ENCODE measurements at places on chromosomes 4 and X.

- DNase-seq, result no peak
These were observed 127.1 kb upstream of the PCDH18 start for GRCh38 chr4:137659431-137659830.

DNA sequence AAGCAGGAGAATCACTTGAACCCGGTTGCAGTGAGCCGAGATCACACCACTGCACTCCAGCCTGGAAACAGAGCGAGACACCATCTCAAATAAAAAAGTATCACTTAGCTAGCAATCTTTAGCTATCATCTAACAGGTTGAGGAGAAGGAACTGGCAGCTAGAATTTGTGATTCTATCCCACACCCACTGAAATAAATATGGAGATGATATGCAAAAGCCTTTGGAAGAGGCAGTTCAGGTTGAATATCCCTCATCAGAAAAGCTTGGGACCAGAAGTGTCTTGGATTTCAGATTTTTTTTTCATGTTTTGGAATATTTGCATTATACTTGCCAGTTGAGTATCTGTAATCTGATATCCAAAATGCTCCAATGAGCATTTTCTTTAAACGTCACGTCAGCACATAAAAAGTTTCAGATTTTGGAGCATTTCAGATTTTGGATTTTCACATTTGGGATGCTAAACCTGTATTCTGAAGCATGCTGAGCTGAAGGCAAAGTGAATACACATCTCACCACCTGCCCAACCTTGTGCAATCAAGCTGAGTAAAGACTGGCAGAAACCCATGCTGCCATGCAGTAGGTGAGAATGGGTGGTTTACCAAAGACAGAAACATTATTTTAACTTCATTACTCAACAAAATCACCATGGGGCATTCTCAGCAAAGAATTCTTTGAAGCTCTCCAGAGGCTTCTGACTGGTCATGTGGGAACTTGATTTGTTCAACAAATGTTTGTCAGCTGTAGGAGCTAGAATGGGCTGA, 159.3 kb downstream of the SH3KBP1 start:
- DNase-seq, result no peak

DNA sequence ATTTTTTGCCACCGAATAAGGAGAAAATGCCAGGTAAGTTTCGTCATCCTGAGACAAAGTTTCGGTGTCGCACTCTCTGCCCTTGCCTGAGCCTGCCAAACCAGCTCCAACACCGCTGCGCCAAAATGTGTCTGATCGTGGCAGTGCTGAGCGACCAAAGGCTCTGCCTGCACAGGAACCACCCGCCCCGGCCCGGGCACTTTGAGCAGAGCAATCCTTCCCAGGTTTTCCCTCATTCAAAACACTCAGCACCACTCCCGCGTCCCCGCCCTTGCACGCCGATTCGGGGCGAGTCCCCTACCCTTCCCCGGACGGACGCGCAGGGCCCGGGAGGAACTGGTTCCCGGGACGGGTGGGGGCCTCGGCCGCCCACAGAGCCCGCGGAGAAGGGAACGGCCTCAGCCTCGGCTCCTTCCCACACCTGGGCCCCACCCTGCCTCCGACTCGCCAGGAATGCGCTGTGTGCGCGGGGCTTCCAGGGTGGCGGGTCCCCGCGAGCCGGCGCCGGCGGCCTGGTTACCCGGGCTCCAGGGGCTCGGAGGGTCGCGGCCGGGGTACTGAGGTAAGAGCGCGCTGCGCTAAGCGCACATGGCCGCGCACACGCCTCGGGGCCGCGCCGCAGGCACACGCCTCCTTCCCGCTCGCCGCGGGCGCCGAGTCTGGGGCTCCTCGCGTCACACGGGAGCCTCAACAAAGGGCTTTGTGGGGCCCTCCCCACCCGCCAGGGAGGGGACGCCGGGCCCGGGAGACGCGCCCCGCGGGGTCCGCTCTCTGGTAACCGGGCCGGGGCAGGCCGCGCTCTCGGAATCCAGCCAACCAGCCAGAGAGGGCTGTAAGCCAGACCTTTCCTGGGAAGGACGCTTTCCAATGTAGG, at the start of gene C4orf36:
Gene C4orf36 (minus strand): TSS at position 661 of the 874 bp plus-strand sequence. CDS start 902 bp downstream, outside the sequence.
- DNase-seq, result peak; percentile 50

DNA sequence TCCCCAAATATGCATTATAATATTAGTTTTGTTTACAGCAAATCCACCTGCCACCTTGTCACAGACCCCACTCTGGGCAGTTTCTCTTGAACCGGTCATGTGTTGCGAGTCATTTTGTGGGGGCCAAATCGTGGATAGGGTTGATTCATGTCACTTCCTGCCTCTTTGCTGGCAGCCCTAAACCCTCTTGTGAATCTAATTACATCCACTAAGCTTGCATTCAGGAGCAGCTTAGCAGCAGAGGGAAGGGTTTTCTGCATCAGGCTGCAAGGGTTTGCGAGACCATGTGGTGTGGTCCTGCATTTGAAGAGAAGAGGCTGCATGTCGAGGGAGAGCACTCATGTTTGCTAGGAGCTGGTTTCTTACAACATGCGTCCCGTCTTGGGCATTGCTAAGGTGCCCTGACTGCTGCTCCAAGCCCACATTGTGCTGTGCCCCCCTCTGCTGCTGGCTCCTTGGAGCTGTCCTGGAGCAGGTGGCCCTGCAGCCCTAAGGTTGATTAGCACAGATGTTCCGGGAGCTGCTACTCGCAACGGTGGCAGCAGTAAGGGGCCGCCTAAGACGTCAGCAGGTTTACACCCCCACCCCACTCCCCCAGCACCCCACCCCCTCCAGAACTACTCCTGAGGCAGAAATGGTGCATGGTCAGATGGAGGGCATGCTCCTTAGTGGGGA, 88.9 kb upstream of the CLDN34 start:
- no peak for DNase-seq

DNA sequence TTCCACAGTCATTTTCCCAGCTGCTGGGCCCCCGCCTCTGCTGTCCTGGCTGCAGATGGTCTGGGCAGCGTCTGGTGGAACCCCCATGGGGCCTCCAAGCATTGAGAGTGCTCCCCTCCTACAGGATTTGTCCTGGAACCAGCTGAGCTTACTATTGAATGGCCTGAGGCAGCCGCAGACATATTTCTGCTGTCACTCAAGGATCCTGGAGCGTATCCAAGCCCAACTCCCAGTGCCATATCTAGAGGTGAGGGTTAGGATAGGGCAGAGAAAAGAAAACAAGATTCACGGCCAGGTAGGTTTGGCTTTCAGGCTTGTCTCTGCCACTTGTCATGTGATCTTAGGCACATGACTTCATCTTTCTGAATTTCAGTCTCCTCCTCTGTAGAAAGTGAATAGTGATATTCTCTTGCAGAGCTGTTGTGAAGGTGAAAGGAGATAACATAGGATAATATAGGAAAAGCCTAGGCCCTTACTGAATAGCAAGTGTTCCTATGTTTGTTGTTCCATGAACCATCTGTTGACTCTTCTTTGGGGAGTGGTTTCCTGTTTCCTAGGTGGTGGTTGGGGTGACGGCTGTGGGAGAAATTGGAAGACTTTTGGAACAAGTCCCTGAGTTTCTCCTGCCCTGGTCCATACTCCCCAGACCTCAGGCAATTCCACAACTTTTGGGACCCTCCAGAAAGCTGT, 52.3 kb downstream of the SEPSECS start:
- DNase-seq, result no peak

DNA sequence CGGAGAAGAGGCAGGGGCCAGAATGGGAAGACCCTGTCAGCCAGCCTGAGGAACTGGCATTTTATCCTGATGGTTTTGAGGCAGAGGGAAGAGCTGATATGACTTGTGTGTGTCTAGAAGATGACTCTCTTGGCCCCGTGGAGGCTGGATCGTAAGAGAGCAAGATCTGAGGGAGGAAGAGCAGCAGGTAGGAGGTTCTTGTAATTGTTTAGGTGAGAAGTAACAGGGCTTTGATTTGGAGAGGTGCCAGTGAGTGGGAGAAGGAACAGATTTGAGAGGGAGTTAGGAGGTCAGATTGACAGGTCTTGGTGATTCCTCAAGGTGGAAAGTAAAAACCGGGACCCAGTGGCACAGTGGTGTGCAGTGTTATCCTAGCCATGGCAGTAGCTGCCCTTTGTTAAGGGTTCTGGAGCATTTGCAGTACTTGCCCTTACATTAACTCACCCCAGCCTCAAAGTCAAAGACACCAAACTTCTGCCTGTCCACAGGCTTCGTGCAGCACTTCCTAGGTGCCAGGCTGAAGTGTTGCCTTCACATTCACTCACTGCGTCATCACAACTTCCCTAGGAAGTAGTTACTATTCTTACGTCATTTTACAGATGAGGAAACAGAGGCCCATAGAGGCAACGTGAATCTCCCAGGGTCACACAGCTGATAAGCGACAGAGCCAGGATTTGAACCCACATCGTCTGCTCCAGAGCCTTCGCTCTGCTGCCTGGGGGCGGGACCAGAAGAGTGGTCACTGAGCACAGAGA, 23.7 kb downstream of the RTL5 start:
- DNase-seq, result peak; percentile 71

- peak; percentile 78 for DNase-seq
These were observed 392.8 kb upstream of the NR3C2 start for GRCh38 chr4:148834804-148835631.

DNA sequence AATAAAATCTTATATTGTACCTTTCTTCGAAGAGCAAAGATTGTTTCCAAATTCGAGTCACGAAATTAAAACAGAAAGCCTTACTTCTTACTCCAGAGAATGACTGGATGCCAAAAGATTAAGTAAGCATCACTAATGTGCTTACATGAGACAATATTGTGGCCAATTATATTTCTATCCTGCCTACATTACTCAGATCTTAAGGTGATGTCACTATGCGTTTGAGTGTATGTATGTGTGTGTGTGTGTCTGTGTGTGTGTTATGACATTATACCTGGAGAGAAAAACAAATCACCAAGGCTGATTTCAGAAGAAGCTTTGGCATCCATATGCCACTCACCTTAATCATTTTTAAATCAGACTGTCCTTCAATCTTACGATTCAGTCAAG, 556.3 kb downstream of the PPARGC1A start:
- peak; percentile 68 for DNase-seq

DNA sequence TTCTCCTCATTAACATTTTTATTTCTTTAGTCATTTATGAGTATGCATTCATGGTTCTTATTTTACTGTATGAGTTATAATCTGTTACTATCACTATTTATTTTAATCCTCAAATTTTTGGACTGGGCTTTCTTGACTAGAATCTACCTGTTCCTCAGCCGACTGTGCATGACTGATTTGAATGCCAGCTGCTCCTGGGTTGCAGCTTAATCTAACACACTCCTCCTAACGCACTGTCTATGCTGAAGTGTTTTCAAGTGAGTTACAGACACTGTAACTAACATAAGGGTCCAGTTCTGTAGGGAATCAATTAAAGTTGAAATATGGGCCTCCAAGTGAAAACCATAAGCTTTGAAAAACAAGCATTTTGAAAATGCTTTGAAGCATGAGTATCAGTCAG, 137.4 kb upstream of the ARSJ start:
- DNase-seq, result no peak

DNA sequence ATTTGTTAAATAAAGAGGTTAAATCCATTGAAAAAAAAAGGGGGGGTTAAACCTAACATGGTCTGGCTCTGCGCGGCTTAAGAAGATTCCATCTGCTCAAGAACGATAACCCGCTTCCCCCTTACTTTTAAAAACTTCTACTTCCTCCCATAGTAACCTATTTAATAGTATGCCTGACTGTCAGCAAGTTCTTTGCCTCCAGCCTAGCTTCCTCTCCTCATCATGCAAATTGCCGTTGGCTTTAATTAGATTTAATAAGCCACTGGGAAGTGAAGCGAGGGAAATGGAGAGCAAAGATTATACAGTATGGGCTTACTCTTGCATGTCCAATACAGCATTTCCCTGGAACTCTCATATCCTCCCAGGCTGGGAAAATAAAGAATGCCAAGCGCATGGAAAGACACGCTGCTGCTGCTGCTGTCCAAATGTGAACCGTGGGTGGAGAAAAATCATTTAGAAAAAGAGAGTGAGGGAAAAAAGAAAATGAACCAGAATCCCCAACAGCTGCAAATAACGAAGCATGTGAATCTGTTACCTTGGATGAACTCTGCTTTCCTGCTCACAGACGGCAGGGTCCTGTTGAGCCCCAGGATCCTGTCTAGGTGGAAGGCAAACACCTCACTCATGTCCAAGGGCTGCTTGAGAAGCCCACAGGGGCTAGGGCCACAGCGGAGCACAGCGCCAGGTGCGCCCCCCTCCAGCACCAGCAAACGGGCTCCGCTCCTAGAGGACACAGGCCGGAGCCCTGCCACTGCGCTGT, 2.7 kb downstream of the GASK1B start:
- peak; percentile 65 for DNase-seq

DNA sequence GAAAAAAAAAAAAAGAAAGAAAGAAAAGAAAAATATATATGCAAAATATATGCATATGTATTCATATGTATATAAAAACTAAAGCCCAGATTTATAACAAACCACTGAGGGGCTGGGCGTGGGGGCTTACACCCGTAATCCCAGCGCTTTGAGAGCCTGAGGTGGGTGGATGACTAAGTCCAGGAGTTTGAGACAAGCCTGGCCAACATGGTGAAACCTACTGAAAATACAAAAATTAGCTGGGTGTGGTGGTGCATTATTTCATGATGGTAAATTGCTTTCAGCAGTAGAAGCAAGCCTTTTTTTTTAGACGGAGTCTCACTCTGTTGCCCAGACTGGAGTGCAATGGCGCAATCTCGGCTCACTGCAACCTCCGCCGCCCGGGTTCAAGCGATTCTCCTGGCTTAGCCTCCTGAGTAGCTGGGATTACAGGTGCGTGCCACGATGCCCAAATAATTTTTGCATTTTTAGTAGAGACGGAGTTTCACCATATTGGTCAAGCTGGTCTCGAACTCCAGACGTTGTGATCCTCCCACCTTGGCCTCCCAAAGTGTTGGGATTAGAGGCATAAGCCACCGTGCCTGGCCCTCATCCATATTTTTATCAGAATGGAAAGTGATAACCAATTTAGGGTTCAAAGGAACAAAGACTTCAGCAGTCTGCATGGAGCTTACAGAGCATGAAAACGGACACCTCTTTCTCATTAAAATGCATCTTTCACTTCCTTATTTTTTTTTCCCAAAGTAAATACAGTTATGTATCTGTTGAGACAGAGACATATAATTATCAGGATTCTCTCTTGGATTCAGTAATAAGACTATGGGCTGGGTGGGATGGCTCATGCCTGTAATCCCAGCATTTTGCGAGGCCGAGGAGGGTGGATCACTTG, 27.7 kb upstream of the MOB1B start:
- DNase-seq, result peak; percentile 10

DNA sequence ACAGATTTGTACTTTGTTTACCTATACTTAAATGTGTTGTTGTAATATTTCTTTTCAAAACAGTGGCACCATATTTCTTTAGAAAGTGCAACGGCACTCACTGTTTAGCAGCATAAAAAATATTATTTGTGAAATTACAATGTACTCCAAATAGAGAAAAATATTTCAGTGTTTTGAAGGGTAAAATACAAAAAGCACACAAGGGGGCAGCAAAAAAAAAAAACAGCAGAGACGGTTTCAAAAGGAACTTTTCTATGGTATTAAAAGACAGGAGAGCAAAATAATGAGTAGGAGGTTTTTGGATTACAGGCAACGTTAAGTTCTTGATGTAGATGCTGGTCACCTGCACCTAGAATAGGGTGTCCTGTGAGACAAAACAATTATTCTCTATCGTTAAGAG, 2.0 kb downstream of the NUDT11 start:
- DNase-seq, result no peak

DNA sequence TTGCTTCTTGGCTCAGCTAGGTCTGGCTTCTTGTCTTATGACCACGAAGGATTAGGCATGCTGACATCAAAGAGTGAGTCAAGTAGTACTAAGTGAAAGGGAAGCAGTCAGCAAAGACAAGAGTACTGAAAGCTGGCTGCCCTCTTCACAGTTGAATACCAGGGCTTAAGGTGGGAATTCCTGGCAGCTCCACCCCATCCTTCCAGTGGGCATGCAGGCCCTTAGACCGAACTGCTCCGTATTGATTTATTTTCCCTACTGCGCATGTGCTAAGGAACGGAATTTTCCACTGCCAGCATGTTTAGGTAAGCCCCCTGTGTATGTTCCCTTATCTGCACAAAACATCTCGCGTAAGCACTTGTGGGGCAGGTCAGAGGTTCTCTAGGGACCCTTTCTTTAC, 2320.1 kb downstream of the ARAP2 start:
- DNase-seq, result no peak
